Activated naive CD4-positive, alpha-beta T cell treated with anti-CD3 and anti-CD28 coated beads, Interleukin-2, amount 10 ng/mL, durations not matched to agents 7 days and 5 days (primary cell): ENCODE measurements at places on chromosomes 16 and 17.

GRCh38 chr17:41657176-41657754 is 31.4 kb upstream of the EIF1 start:
- DNase-seq: no peak

GRCh38 chr16:69741519-69741918 is 13.2 kb downstream of the NOB1 start:
- no peak for DNase-seq

DNA sequence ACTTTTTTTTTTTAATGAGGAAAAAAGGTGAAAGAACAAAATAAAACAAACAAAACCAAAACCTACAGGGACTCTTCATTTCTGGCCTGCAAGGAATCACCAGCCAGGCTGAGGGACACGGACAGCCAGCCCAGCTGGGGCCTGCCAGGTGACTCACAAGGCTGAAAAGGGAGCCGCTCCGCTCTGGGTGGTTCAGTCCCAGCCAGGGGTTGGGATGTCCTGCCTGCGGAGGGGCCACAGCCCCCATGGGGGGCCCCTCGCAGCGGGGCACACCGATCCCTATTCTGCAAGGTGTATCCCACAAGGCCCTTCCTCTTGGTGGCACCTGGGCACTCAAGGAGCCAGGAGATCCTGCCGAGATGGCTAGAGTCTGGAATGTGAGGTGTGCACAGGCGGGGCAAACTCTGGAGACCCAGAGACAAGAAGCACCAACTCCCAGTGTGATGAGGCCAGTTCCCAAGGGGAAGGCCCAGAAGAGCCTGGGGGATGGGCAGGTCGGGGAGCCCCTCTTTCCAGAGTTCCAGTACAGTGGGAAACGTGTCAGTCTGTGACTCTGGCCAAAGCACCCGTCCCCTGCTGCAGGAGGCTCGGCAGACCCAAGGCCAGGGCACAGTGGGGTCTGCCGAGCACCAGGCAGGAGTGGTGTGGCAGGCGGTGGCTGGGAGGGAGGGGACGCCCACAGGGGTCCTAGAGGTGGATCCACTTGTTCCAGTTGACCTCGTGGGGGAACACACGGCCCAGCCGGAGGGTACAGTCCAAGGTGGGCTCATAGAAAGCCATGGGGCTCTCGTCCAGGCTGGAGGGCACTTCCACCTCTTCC is 58.9 kb downstream of the IL21R start:
- DNase-seq: no peak

- no peak for DNase-seq
These were observed 105.1 kb upstream of the METRNL start for GRCh38 chr17:82974136-82974952.

- DNase-seq: peak; percentile 31
These were observed at the start of gene MEOX1 for GRCh38 chr17:43661699-43662412. Gene MEOX1, minus strand, starts transcription at chr17:43661922. Its CDS starts 388 bp downstream, at chr17:43661534.
